Fibroblast of skin of right biceps (primary cell): ENCODE measurements at places on chromosomes 11 and 22.

DNA sequence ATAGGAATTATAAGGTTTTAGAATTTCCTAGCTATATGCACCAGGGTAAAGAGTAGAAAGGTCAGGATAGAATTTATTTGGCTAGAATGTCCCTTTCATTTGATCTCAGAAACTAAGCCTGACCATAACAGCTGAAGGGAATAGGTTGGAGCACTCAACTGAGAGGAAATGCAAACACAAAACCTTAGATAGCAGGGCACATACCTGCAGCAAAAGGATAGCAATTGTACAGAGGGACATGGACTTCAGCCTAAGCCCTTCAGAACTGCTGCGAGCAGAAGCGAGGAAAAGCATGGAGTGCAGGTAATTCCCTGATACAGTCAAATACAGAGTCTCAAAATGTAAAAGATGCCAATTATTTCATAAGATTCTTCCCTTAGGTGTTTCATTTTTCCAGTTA lies 211.0 kb upstream of the DDI1 start:
- DNase-seq = no peak

- DNase-seq = peak; percentile 57
Observed at GRCh38 chr11:131602431-131602830, 232.0 kb downstream of the NTM start.

GRCh38 chr22:27669798-27670599 lies 131.6 kb downstream of the MN1 start:
- no peak for DNase-seq

DNA sequence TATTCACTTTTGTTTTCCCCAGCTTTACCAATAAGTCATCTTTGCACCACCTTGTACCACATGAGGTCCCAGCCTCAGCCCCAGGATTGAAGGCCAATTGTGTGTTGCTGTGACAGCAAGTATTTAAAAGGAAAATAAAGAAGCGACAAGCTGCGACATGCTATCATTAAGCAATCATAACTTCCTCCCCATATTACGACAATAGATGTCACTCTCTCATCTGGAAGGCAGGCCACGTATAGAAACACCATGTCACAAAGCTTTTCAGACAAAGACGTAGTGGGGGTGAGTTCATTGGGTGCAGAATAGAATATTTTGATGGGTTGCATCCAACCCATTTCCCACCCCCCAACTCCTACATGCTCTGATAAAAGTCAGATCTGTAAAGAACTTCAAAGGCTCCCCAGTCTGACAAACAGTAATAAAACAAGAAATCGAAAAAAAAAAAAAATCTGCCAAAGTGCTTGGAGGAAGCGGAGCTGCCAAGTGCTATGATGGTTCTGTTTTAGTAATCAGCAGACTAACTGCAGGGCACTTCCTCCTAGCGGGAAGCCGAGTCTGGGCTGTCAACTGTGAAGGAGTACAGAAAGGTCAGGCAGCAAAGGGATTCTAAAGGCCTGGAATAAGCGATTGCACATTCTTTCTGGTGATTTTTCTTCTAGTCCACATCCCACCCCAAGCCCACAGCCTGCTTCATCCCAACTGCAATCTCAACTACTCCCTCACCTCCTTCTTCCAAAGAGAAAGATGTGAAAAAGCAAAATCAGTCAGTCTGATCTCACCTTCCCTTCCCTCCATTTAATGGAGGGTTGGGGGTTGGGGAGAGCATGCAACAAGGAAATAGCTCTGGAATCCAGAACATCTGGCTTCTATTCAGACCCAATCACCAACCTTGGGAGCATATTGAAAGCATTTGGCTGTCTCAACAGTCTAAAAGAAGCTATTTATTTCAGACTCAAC lies 131.4 kb upstream of the UBASH3B start:
- peak; percentile 86 for DNase-seq

- DNase-seq = no peak
Observed at GRCh38 chr11:102385085-102386007, 38.3 kb downstream of the BIRC2 start.

DNA sequence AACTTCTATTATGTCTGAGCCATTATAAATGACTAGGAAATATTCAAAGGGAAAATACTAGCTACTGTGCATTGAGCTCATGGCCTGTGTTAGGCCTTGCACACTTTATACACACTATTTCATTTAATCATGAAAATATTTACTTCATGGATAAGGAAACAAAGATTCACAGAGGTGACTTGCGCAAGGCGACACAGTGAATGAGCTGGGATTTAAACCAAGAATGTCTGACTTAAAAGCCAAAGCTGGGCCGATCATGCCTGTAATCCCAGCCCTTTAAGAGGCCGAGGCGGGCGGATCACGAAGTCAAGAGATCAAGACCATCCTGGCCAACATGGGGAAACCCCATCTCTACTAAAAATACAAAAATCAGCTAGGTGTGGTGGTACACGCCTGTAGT lies 231.5 kb downstream of the MIAT start:
- no peak for DNase-seq

- DNase-seq = no peak
Observed at GRCh38 chr11:34348096-34348495, 9.7 kb downstream of the ABTB2 start.

- DNase-seq = no peak
Observed at GRCh38 chr22:29302402-29302680, 4.1 kb upstream of the GAS2L1 start.

DNA sequence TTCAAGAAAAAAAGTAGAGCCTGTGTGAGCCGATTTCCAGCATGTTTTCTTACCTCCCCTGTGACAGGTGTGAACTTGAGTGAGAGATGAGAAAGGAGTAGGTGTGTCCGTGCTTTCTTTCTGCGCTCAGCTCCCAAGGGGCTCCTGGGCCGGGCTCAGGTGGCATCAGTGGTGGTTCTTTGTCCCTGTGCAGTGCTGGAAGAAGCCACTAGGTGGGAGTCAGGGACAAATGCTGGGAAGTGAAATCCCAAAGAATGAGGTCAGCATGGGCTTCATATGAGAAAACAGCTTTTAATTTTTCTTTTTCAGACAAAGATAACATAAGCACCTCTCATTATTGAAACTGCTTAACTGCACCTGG lies 57.8 kb downstream of the PPFIBP2 start:
- peak; percentile 68 for DNase-seq

GRCh38 chr22:37310815-37311595 lies 28.7 kb downstream of the CYTH4 start:
- no peak for DNase-seq

DNA sequence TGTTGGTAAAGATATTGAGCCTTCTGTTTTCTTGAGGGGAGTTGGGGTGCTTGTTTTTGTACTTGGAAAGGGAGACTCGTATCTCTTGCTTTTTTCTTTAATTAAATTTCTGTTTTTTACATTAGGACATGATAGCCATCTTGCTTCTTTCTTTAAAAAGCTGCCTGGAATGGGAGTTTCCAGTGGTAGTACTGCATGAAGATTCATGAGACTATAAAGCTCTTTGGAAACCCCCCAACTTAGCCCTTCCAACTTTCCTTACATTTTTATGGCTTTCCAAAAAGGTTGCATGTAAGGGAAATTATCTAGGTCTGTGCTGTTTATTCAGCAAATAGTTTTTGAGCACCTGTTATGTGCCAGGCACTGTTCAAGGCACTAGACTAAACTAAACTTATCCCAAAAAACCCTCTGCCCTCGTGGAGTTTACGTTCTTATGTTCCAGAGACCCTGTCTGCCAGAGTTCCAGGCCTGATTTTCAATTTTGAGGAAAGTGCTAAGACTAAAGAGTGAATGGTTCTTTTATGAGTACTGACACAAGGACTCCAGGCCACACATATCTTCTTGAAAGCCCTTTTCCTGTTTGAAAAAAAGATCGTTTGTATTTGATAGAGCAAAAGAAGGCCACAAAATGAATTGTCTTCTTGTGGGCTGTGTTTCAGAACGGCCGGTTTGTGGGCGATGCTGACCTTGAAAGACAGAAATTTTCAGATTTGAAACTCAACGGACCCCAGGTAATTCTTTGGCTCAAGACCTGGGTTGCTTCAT lies 31.9 kb downstream of the CTNND1 start:
- no peak for DNase-seq

DNA sequence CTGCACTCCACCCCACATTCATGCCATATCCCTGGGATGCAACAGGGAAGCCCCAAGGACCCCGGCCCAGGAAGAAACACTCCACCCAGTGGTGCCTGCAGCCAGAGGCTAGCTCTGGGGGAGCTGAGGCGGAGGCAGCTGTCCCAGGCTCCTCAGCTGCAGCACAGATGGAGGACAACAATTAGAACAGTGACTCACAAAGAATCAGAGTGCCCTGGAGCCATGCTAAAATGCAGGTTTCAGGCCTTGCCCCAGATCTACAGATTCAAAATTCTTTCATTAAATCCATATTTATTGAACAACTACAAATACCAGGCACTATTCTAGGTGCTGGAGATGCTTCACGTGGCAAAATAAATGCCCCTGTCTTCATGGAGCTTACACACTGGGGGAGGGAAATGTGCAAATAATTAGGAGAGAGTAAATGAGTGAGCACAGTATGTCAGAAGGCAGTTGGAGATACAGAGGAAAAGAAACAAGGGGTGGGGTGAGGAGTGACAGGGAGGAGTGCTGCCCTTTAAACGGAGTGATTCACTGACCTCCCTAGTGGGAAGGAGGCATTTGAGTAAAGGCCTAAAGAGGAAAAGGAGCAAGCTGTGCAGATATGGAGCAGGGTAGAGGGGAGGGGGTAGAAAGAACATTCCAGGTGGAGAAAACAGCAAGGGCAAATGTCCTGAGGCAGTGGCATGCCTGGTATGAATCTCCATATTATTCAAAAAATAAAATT lies 73.3 kb upstream of the CSNK2A3 start:
- peak; percentile 17 for DNase-seq

GRCh38 chr11:44904261-44905020 lies 46.2 kb downstream of the TP53I11 start:
- DNase-seq = no peak

DNA sequence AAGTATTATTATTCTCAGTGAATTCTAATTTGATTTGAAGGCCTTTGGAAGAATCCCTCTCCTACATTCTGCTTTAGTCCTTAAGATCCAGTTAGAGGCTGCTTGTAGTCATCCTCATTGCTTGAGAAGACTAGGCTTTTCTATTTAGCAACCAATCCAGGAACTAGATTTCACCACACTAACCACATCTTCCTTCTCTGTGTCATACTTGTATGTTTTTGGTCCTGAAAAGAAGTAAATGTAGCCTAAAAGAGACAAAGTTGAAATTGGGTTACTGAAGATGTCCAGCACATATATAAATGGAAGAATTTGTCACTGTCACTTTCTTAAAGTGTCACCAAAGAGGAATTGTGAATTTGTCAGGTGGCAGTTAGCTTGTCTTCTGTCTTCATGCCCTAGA lies 46.6 kb upstream of the MMP7 start:
- DNase-seq = no peak

GRCh38 chr11:46560300-46560991 lies 33.4 kb downstream of the AMBRA1 start:
- peak; percentile 6 for DNase-seq

DNA sequence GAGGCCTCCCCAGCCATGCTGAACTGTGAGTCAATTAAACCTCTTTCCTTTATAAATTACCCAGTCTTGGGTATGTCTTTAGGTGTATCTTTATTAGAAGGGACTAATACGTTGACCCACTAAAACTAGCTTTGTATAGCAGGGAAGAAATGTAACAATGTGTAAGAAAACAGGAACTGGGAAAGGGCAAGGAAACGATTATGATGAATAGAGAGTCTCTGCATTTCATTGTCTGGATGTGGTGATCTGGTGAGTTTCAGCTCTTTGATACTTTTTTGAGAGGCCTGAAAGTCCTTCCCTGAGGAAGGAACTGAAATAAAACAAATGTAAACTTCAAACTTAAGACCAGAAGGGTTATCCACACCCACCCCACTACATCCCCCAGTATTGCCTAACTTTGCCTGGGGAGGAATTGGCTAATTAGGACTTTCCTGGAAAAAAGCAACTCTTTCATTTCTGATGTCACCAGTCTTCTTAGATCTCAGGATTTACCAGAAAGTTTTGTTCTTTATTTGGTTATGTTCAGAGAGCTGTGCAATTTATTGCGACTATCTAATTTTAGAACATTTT lies 119.0 kb downstream of the LDLRAD3 start:
- no peak for DNase-seq

DNA sequence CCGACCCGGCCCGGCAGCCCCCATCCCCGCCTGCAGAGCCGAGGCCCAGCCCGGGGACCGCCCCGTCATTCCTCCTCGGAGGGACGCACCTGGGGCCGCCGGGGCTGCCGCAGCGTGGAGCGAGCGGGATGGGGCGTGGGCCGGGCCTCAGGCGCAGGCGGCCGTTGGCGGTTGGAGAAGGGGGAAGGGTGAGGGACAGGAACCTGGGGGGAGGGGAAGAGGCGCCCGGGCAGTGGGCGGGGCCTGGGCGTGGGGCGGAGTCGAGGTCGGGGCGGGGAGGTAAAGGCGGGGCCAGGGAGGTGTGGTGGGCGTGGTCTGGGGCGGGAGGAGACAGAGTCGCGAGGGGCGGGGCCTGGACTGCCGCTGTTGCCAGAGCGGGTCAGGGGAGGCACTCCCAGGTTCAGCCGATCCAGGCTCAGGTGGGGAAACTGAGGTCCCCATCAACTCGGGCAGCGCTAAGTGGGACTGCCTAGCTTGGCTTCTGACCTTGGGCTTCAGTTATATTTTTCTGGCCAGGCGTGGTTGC lies at the start of gene TESMIN:
Gene TESMIN (minus strand): TSS at position 190 of the 526 bp plus-strand sequence. CDS start 860 bp downstream, outside the sequence.
- DNase-seq = peak; percentile 77

DNA sequence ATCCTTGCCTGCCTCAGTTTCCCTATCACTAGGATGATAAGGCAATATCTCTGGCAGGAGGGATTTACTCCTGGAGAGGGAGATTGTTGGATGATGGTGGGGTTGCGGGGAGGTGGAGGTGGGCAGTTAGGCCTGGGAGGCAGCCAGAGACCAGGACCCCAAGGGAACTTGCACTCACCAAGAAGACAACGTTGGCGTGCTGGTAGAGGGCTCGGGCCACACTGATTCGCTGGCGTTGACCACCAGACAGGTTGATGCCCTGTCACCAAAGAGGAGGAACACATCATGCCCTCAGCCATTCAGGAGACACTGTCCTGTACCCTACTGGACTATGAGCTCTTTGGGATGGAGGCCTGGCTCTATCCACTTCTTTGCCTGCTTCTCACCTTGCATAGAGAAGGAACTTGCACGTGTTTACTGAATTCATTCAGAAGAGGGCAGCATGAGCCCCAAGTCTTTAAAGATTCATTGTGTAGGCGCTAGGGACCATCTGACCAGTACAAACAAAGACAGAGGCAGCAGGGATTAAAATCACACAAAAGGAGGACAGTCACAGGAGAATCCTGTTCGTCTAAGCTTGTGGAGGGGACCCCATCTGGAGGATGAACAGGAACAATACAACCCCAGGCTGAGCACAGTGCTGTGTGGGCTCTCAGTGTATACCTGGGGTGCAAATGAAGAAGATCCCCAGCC lies 24.2 kb upstream of the KCNJ11 start:
- DNase-seq = no peak

- DNase-seq = no peak
Observed at GRCh38 chr11:98411777-98412176, 609.0 kb upstream of the CNTN5 start.
